Peyer's patch (tissue), 4 donors: ENCODE measurements at places on chromosomes 4 and X.

DNA sequence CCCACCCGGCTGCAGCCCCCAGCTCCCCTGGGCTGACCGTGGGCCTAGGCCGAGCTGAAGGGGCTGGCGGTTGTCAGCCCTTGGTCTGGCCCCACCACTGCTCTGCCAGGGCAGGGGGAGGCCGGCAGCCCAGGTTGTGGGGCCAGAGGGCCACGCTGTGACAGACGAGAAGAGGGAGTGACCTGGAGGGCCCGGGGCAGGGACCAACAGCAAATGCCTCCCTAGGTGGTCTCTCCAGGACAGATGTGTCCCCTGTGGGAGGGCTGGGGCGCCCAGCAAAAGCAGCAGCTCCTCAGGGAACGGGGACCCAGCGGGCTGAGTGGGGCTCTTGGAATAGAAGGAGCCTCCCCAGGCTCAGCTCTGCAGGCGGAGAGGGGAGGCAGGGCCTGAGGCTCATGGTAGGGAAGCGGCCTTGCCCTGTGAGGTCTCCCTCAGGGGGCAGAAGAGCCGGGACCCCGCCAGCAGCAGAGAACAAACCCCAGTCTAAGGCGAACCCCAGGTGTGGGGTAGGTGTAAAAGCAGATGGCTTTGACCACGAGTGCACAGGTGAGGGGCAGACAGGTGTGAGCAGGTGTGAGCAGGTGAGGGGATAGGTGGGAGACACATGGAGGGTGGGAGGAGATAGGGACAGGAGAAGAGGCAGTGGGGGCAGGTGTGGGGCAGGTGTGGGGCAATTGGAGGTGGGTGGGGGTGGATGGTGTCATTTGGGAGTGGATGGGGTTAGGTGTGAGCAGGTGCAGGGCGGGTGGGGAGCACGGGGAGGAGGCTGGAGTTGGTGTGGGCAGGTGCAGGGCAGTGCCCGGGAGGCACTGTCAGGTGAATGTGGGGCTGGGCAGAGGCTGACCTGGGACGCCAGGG lies 34.1 kb upstream of the SPON2 start:
- DNase-seq, result peak; percentile 45

GRCh38 chr4:101184668-101185067 lies 162.7 kb downstream of the PPP3CA start:
- DNase-seq, result no peak

GRCh38 chr4:23904639-23905071 lies 14.8 kb upstream of the PPARGC1A start:
- DNase-seq, result no peak

DNA sequence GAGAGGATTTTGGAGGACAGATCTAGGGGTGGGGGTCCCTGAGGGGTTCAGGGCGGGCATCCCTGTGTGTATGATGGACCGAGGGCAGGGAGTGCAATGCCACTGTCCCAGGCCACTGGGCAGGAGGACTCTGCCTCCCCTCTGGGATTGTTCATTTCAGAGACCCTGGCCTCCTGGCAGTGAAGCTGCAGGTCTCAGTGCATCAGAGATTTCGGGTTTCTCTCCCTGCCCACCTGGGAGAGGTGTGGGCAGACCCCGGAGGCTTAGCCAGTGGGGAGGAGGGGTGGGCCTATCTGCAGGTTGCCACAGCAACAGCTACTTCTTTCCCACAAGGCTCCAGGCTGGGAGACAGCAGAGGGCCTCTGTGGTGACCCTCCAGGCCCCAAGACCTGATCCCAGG lies 80.1 kb upstream of the LRPAP1 start:
- DNase-seq, result no peak

GRCh38 chr4:26386386-26386785 lies 65.6 kb downstream of the RBPJ start:
- no peak for DNase-seq

- DNase-seq, result no peak
These were observed 8.7 kb upstream of the TMSB15C start for GRCh38 chrX:104084534-104085277.

GRCh38 chr4:127446427-127446885 lies 186.3 kb upstream of the INTU start:
- no peak for DNase-seq

DNA sequence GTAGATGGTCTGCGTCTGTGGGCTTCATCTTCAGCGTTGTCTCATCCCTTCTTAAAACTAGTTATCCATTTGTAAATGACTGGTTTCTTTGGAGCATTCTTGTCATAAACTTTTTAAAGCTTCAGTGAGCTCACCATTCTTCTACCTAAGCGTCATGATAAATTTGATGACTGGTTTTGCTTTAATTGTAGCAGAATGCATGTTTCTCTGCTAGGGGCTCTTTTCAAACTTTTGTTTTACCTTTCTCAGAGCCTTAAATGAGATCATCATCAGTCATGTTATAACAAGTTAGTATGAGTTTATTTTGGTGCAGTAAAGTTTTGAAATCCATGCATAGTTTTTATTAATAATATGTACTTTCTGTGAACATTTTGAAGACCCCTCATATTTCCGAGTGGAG lies 6.3 kb upstream of the ADGRL3 start:
- no peak for DNase-seq

DNA sequence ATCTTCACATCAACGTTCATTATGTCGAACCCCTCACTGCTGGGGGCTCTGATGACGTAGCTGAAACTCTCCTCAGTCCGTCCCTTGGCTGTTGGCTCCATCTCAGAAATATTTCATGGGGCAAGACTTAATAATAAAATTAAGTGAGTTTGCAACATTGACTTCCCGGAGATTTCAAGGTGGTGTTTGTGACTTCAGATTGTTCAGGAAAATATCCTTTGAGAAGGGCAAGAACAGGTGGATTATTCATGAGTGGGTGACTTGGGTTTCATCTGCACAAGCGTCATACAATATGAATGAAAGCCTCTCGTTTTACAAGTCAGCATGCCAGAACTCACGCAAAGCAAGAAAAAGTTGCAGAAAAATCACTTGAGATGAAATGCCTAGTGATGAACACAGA lies at the start of gene C4orf50:
Gene C4orf50, minus strand, starts transcription at position 101 of the 400 bp plus-strand sequence.
- no peak for DNase-seq
